ENCODE measurements at places on chromosomes 6 and 20. TPM values are rescaled to one million over a fixed set of nuclear protein-coding genes. Genes with fewer than 3 reads are reported as not detected.

DNA sequence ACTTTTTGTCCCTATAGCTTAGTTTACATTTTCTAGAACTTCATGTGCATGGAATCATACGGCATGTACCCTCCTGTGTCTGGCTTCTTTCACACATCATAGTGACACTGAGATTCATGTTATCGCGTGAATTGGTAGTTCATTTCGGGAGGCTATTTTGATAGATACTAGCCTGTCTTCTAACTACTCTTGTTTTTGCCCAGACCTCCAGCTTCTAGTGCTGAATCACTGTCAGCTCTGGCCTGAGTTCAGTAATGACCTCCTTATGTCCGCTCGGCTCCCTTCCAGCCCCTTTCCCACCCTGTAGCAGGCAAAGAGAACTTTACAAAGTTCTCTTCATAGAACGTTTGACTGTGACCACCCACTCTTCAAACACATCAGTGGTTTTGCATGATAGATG, 14.1 kb downstream of the MYBL2 start:
- DNase-seq: no peak

GRCh38 chr6:116485559-116486184, 24.5 kb downstream of the CALHM6 start:
- no peak for DNase-seq

Gene SSTR4
- not detected for total RNA-seq

DNA sequence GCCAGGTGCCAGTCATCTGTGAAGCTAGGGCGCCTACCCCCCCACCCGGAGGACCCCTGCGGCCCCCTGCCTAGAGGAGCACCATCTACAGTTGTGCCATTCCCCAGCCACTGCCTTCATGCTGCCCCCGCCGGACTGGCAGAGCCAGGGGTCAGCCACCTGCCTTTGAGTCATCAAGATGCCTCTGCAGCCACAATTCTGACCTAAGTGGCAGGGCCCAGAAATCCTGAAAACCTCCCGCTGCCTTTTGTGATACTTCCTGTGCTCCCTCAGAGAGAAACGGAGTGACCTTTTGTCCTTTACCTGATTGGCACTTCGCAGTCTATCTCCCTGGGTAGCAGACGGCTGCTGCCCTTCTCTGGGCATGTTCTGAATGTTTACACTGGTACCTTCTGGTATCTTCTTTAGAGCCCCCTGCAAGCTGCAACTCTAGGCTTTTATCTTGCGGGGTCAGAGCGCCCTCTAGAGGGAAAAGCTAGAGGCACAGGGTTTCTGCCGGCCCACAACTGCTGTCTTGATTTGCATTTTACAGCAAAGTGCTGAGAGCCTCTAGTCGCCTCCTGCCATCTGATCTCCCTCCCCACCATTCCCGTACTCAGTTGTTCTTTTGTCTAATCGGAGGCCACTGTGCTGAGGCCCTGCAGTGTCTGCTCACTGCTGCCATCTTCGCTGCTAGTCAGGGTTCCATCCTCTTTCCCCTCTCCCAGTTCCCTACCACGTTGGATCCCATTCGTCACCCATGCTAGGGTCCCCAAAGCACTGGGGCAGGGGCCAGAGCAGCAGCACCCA, 26.9 kb downstream of the SPATA2 start:
- DNase-seq: peak; percentile 88

Gene PRDM1
- not detected for total RNA-seq

DNA sequence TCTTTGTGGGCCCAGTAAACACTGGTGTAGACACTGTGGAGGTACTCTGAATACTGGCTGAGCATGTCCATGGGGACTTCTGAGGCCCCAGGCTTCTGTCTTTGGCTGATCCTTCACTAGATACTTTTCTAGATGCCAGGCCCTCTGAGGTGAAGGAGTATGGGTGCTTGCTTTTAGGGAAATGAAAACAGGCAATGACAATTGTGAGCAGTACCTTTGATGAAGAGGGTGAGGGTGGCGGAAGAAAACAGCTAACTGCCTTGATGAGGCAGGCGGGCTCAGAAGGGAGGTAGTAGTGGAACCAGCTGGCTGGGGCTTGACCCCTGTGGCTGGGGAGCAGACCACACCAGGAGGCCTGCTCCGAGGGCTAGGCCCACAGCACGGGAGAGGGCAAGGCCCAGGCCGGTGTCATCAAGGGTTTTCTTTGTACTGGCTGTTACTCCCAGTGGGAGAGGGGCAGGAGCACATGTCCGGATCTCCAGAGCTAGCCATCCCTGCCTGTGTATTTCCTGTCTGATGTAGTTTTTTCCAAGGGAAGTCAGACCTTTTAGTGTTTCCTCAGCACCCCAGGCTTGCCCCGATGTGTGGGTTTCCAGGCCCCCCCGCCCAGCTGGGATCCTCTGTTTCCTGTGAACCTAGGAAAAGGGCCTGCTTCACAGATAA, 3.9 kb downstream of the PLCG1 start:
- no peak for DNase-seq

Gene MDFI
- total RNA-seq: 7.9 TPM

Gene RAET1L
- total RNA-seq: not detected

DNA sequence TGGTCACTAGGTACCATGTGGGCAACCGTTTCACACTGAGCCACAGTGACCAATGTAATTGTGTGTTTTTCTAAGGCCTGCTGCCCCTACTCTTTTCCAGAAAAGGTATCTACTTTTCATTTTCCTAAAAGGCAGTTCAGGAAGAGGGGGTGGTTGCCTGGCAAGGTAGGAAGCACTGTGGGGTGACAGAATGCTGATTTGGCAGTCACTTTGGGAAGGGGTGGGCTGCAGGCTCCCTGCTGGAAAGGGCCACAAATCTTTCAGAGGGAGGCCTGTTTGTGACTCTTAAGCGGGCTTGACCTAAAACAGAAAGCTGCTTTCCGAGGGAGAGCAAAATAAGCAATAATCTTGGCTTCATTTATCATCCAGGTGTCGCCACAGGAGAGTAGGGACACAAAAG, 5.2 kb upstream of the NNAT start:
- DNase-seq: no peak

Gene SF3B5
- total RNA-seq: 98.0 TPM

- no peak for DNase-seq
These were observed 94.6 kb downstream of the BANF2 start for GRCh38 chr20:17794400-17794799.

Gene HLA-DPA1
- 1.0 TPM for total RNA-seq

- no peak for DNase-seq
These were observed 43.5 kb downstream of the FNDC1 start for GRCh38 chr6:159212525-159213280.
